ENCODE measurements at places on chromosomes 12 and 14.

DNA sequence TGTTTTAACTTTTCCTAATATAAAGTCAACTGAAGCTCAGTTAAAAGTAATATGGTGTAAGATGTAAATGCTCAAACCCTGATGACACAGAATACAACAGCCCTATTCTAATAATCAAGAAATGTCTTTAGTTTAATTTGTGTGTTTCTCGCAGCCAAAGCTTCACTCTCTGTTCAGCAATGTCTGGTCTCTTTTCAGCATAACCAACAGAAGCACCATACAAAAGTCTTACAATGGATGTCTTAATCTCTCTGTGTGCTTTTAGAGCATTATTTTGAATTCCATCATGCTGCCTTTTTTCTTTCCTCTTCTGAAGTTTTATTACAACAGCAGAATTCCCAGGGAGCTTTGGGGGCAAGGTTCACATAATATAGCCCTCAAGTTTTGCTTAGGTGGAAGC is 210.2 kb upstream of the NPAS3 start:
- no peak for DNase-seq

- DNase-seq = no peak
Measured at GRCh38 chr12:66713984-66714383, 35.1 kb upstream of the GRIP1 start.

DNA sequence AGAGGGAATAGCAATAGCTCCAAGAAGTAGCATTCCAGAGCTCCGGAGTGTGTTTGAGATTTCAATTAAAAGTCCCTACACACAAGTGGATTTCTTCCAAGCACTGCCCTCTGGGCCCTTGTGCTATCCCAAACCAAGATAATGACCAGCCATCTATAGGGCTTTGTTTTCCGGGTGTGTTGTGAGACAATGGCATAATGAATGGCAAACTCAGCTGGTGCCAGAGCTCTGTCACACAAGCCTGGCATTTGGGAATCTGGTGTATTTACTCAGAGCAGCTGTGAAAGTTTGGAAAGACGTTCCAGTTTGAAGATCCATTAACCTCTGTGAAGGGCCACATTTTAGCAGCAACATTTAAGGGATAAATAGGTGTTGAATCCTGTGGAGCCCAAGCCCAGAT is 61.2 kb upstream of the TMTC2 start:
- no peak for DNase-seq

DNA sequence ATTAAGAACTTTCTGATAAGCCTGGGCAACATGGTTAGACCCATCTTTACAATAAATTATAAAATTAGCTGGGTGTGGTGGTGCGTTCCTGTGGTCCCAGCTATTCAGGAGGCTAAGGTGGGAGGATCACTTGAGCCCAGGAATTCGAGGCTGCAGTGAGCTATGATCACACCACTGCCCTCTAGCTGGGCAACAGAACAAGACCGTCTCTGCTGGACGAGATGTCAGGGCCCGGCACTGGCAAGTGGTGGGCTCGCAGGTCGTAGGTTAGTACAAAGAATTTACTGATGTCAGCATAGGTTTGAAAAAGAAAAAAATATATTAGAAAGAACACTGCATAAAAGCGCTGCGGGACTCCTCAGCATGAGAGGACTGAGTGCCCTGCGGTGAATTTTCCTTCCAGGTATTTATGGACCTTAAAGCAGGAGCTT is 15.7 kb upstream of the VSIG10 start:
- DNase-seq = no peak

DNA sequence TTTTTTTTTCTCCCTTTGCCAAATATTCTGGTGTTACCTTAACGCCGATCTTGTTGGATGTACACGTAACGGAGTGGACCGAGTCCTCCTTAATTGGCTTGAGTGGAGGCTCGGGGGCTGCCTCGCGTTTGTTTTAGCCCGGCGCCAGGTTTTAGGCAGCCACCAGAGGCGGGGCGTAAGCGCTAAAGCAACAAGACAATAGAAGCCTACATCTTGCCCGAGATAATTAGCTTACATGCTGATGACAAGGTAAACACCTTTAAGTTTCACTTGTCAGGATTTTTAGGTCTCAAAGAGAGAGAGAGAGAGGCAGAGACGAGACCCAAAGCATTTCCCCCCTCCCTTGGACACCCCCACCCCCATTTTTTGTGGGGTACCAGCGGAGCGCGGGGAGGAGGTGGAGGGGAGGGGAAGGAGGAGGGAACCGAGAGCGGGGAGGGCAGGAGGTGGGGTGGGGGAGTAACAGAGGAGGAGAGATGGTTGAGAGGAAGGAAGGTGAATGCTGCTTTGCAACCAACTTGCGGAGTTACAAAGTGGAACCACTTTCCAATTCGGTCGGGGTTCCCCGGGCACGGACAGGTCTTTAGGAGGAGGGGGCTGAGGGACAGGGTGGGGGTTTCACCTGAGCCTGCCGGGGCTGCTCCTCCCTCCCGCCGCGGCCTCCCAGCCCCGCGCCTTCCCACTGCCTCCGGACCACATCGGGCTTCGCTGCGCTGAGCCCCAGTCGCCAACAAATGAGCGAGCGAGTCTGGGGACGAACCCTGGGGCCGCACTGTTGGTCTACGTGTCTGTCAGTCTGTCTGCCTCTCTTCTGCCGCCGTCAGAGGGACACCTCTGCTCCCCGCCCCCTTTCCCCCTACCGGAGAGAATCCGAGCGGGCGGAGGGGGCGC is at the start of gene NKX2-1:
Gene NKX2-1, minus strand, starts transcription at position 802 of the 891 bp plus-strand sequence. Its CDS starts 103 bp downstream, at position 699.
- DNase-seq = no peak

GRCh38 chr14:21056520-21057163 is 980 bp upstream of the RNASE8 start:
- DNase-seq = no peak

- DNase-seq = no peak
Measured at GRCh38 chr12:1510056-1510812, 84.1 kb downstream of the FBXL14 start.

DNA sequence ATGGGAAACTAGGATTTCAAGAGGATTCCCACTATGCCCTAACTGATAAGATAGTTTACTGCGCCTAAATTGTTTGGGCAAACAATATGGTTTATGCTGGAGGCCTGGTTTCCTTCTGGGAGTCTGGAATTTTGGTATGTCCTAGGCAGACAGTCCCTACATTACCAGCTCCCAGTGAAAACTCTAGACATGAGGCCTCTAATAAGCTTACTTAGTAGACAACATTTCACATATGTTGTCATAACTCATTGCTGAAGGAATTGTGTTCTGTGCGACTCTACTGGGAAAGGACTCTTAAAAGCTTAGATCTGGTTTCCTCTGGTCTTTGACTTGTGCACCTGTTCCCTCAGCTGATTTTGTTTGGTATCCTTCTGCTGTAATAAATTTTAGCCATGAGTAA is 18.0 kb upstream of the PRPF39 start:
- DNase-seq = no peak

DNA sequence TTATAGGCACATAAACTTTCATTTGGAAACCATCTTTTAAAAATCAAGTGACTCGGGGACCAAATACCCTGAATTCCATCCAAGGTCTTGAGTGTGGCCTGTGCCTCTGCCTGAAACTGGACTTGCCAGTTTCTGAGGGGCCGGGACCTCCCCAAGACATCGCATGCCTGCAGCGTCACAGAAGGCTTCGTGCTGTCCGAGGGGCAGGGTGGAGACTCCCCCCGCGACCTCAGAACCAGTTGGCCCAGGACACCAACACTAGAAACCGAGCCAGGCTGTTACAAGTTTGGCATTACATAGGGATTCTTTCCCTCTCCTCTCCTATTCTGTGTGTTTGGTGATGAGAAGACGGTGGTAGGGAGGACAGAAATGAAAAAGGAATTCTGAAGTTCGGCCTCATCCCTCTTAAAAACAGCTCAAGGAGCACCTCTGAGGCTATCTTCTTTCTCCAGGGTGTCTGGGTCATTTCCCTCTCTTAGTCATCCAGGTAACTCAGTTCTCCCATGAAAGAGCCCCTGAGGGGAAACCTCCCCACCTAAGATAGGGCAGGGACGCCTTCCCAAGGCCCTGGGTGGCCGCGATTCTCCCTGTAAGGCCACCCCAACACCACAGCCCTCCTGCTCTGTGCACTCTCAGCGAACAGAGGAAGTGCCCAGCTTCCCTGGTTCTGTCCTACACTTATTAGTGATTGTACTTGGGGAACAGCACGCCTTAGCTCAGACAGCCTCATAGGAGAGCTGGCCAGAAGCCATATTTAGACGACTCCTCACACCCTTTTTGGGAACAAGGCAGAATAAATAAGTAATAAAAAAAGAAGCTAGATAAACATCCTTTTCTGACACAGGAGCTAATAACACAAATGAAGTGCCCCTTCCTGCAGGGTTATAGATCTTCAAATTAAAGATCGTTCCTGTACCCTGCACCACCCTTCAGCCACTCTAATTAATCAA is 93.8 kb downstream of the BCL11B start:
- no peak for DNase-seq

DNA sequence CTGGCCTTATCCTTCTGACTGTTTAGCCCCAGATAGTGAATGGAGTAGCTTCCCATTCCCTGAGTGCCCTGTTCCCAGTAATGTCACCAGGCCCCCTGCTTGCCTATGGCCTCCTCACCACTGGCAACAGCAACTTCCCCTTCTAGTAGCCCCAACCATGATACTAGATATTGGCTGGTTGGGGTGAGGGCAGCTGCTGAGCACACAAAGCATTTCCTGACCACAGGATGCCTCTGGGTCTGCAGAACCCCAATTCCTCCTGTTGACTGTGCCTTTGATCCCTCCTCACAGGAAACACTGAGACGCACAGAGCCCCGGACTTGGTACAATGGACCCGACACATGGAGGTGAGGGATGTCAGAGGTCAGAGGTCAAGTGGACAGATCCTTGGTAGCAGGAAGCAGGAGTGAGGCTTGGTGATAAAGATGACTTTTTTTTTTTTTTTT is 597 bp downstream of the SOAT2 start:
- DNase-seq = no peak

- peak; percentile 88 for DNase-seq
Measured at GRCh38 chr12:49750027-49750995, 9.0 kb downstream of the TMBIM6 start.

DNA sequence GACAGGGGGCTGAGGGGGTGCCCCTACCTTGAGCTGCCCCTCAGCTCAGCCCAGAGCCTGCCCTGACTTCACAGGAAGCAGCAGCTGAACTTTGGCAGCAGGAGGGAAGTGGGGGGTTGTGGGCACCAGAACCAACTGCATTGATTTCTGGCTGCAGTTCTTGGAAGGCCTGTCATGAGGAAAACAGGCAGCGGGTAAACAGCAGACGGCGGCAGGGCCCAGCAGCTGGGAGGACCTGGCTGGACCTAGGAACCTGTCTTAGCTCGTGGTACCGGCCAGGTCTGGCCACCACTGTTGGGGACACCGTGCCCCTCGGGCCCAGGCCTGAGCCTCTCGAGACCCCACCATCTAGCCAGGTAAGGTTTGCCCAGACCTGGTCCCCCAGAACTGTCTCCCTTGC is 154.2 kb upstream of the MYL2 start:
- no peak for DNase-seq

DNA sequence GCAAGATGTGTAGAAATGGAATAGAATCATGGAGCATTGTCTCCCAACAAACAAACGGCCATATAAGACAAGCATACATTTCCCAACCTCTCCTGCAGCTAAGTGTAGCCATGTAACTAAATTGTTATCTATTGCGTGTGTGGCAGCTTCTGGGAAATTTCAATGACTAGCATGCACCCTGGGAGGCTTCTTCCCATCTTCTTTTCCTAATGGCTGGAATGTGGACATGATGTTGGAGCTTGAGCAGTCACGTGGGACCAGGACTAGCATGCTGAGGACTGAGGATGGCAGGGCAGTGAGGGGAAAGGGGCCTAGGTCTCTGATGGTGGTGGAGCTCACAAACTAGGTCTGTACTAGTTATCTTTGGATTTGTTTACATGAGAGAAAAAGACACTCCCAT is 21.7 kb upstream of the CTDSP2 start:
- no peak for DNase-seq

DNA sequence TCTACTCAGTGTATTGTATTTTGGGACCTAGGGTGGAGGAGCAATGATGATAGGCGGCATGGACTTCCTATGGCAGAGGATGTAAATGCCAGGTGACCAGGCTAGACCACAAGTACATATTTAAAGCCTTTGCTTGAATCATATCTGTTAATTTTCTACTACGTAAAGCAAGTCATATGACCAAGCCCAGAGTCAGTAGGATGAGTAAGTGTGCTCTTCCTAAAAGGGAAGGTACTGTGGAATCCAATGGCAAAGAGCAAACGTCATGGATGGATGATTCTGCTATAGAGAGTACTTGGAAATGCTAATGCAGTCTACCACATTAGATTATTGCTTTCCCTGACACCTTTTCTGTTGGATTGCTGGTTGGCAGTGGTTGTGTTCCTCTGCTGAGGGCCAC is 16.8 kb downstream of the GPATCH2L start:
- no peak for DNase-seq

GRCh38 chr12:31966558-31967205 is 7.5 kb downstream of the RESF1 start:
- no peak for DNase-seq

DNA sequence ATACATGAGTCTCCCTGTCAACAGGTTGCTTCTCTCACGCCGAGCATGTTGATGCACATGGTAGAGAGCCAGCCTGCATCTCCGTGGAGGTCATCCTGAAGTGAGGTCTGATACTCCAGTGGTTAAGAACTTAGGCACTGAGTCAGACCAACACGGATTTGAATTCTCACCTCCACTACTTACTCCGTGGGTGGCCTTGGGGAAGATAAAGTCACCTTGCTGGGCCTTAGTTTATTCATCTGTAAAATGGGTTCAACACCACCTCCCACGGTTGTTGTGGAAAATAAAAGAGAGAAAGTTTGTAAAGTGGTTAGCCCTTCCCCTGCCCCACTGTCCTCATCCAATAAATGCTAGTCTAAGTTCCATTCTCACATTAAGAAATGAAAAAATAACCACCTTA is 408.9 kb downstream of the MED13L start:
- DNase-seq = no peak

DNA sequence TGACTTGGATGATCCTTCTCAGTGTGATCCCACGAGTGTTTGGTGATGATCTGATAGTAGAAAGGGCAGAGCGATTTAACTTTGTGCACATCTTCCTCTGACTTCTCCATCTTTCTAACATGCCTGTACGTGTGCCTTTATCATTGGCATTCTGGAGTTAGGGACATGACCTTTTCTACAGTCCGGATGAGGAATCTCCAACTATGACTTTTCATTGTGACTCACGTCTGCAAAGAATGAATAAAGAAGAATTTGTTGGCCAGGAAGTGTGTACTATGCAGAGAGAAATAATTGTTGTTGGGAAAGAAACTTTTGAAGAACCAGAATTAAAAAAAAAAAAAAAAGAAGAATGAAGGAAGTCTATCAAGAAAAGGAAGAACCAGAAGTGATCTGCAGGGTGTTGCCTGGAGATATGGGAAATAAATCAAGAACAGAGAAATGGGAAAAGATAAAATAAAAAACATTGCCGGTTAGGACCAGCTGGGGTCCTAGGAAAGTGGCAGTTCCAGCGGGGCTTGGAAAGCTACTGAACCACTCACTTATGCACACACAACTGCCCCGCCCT is 25.3 kb downstream of the PPFIBP1 start:
- no peak for DNase-seq

GRCh38 chr12:49339464-49339861 is 2.5 kb upstream of the C1QL4 start:
- DNase-seq = no peak

GRCh38 chr14:31196839-31197492 is 10.6 kb downstream of the HECTD1 start:
- no peak for DNase-seq

Data from SIG-M5 (cell line).